ENCODE measurements at places on chromosomes 6 and 20. TPM values are rescaled to one million over a fixed set of nuclear protein-coding genes. Genes with fewer than 3 reads are reported as not detected.

Gene ASXL1
- total RNA-seq = 64.2 TPM

Gene NNAT
- not detected for total RNA-seq

- peaks cover 3% of the 10 kb centered on the region for H3K4me1 ChIP-seq
- no peak for DNase-seq
- no peaks in the 10 kb centered on the region for H3K36me3 ChIP-seq
- H3K4me3 ChIP-seq = no peak overlapping the region
- H3K27ac ChIP-seq = no peak overlapping the region
Observed at GRCh38 chr20:18390201-18390600, 76.6 kb downstream of the DZANK1 start.

DNA sequence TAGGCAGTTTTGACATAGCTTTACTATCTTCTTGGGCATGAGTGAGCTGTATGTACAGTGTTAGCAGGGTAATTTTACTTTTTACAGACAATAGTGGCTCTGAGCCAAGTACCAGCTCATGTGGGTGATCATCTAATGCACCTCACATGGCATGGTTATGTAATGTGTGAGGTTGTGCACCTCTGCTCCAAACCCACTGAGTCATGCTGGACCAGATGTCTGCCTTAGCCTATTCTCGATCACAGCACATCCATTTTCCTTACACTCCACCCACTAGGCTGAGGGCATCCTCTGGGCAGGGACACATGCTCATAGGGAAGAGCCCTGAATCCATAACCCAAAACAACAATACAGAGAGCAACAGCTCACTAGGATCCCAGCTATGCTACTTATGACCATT, 71.6 kb upstream of the FBXL4 start:
- DNase-seq = peak; percentile 43
- no peak overlapping the region for H3K27ac ChIP-seq
- no peaks in the 10 kb centered on the region for H3K36me3 ChIP-seq
- H3K27me3 ChIP-seq = no peaks in the 10 kb centered on the region
- no peaks in the 10 kb centered on the region for H3K4me1 ChIP-seq
